ENCODE measurements at places on chromosomes 4 and X. TPM values are rescaled to one million over a fixed set of nuclear protein-coding genes. Genes with fewer than 3 reads are reported as not detected.
A peak's percentile ranks its signal among the peaks of the same experiment; 100 is the strongest.

The TRAM1L1 gene
- total RNA-seq: not detected

DNA sequence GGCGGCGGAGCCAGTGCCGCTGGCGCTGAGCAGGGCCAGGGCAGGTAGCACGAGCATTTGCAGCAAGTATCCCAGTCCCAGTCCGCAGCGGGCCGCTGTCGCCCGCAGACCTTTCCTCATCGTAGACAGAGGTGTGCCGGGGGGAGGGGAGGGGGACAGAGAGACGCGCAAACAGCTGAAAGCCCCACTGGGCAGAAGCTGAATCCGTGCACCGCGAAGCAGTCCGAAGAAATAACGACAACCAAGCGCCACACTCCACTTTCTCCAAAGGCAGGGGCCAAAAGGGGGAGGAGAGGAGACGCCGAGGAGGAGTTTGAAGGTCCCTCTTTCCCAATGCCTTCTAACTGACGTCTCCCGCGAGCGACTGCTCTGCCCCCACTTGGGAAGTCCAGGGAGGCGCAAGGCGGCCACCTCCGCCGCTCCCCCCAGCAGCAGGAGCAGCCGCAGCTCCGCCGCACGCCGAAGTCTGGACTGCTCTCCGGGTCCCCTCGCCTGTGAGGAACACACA, at the start of gene UNC5C:
UNC5C (minus strand) TSS at position 236 of the 508 bp plus-strand sequence.
- peak within 1 kb of the TSS; percentile 79 for H3K4me3 ChIP-seq
- peaks cover 32% of the 10 kb centered on the region for H3K27me3 ChIP-seq
- H3K4me1 ChIP-seq: peaks cover 6% of the 10 kb centered on the region
- DNase-seq: no peak

The MAGEB4 gene
- total RNA-seq: not detected

The DACH2 gene
- not detected for total RNA-seq

The BEND4 gene
- total RNA-seq: 0.26 TPM

- H3K4me1 ChIP-seq: no peaks in the 10 kb centered on the region
- no peak overlapping the region for H3K27ac ChIP-seq
Measured at GRCh38 chr4:18247189-18247588, 225.6 kb upstream of the LCORL start.

DNA sequence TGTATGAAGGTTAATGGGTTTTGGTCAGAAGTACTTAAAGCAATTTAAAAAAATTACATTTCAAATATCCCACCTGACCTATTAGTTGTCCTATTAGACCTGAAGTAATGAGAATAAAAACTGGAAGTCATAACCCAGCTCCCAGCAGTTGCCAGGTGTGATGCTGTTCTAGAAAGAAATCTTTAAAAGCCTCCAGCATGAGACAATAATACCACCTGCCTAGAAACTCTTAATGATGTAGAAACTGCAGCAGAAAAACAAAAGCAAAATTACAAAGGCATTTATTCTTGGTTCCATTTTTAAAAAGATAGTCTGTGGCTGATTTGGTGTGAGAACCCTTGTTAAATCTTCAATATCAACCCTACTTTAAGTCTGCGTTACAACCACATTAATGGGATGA, 1137.7 kb upstream of the TENM3 start:
- H3K36me3 ChIP-seq: no peaks in the 10 kb centered on the region
- no peak overlapping the region for H3K27ac ChIP-seq
- H3K27me3 ChIP-seq: no peaks in the 10 kb centered on the region
- H3K4me3 ChIP-seq: no peak overlapping the region
- no peak for DNase-seq

DNA sequence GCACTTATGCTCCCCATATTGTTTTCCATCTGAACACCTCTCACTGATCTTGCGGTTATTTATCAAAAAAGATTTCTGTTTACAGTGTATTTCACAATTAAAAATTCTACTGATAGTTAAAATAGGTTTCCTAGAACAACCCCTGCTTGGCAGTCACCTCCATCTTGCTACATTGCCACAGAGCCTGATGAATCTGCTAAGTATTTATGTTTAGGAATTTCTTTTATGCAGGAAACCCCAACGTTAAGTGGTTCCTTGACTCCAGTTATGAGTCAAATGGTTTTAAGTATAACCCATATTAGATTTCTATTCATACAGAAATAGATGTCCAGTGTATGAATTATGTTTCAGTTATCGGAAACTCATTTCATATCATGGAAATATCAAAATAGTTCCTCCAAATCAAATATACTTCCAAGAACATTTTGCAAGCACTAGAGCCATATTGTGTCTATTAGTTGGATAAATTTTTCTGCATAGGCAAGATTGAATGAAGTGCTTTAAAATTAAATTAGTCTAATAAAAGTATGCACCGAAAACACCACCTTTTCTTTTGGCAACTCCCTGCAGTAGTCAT, 20.6 kb downstream of the GALNT7 start:
- no peaks in the 10 kb centered on the region for H3K36me3 ChIP-seq
- no peak overlapping the region for H3K4me3 ChIP-seq
- DNase-seq: no peak
- H3K27ac ChIP-seq: no peak overlapping the region

DNA sequence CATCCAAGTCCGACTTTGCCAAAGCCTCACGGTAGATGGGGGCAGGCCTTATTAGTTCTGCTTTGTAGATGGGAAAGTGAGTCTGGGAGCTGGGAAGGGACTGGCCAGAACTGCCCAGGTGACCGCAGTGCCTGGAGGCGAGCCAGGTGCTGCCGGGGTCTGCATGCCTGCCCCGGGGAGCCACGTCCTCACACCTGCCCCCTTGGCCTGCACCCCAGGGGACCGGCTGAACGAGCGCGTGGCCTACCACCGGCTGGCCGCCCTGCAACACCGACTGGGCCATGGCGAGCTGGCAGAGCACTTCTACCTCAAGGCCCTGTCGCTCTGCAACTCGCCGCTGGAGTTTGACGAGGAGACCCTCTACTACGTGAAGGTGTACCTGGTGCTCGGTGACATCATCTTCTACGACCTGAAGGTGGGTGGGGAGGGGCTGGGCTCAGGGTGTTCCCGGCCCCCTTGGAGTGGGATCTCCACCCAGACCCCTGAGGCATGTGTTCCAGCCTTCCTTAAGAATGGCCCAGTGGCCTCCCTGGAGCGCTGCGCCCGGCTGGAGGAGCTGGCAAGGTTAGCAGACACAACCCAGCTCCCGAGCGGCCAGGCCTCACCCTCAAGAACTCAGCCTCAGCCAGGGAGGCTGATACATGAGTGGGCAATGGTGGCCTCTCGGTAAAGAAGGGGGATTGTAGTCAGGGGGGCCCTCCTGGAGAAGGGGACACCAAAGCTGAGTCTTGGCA, 32.1 kb upstream of the HTRA3 start:
- no peaks in the 10 kb centered on the region for H3K27me3 ChIP-seq
- H3K4me3 ChIP-seq: no peak overlapping the region
- peaks cover 10% of the 10 kb centered on the region for H3K4me1 ChIP-seq
- peaks cover 22% of the 10 kb centered on the region for H3K36me3 ChIP-seq
- no peak for DNase-seq

DNA sequence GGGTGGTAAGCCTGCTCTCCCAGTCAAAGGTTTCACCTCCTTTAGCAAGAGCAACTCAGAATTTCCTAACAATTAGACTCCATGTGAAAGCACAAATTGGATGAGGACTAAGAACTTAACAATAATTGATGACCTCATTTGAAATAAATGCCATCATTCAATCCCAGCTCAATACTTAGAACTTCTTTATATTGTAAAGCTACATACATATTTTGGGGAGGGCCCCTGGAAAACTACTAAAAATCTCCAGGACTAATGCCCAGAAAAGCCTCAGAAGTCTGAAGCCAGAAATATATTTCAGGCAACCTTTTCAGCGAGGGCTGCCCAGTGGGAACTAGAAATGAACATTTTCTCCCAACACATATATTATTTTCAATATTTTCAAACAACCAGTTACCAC, 38.1 kb downstream of the AMOT start:
- H3K27ac ChIP-seq: no peak overlapping the region
- H3K27me3 ChIP-seq: no peaks in the 10 kb centered on the region
- no peaks in the 10 kb centered on the region for H3K36me3 ChIP-seq
- no peak overlapping the region for H3K4me3 ChIP-seq
- DNase-seq: no peak

DNA sequence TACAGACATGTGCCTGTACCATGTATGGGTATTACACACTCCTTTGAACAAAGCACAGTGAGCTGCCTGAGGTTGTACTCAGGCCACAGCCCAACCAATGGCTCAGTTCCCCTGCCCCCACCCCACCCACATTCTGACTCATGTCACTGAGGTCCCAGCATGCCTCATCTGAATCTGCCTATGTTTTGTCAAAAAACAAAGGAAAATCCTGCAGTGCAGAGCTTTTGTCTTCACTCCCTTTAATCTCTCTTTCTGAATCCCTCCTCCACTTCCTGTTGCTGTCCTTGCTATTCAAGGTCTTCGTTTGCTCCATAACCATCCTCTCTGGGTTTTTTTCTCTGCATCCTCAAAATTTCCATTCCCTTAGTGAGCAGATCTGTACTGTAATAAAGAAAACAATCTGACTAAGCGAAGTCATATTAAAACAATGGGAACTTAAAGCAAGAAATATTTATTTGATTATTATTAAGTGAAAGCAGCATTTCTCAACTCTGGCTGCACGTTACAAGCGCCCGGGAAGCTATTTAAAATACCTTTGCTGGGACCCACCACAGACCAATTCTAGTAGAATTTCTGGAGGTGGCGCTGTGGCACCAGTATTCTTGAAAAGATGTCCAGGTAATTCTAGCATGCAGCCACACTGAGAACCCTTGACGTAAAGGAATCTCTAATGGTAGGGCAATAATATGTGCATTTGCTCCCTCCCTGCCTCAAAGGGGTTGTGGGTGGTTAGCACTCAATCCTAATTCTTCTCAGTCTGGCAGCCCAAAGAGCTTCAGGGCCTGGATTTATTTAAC, 8.7 kb downstream of the GUCY2F start:
- no peak for DNase-seq
- no peaks in the 10 kb centered on the region for H3K27me3 ChIP-seq
- no peak overlapping the region for H3K4me3 ChIP-seq
- no peaks in the 10 kb centered on the region for H3K4me1 ChIP-seq

The BEX5 gene
- 5.0 TPM for total RNA-seq

DNA sequence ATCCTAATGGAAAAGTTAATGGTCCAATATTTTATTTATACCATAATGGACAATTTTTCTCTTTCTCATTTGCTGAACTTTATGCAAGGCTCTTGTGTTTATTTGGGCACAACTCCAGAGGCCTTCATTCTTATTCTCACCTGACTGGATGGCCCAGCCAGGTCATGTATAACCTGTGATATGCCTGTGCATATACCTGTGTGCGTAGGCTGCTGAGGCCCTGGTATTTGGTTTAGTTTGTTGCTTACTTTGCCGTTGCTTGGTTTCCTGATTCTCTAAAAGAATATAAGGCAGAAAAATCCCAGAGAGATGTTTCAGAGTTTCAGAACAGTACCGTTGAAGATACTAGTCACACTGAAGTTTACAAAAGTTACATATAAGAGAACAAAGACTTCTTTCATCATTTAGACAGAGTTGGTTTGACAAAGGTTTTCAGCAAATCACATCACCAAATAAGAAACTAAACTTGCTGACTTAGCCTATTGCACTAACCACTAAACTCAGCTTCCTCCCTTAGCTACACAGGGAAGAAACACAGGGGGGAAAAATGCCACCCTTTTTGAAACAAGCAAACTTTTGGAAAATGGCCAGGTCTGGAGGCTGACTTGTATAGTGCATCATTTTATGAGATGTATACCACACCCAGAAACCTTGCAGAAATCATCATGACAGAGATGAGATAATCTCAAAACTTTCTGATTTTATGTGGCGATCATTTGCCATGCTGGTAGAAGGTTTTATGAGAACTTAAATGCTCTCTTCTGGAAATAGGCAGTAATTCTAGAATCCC, 248.5 kb downstream of the GRIA3 start:
- H3K27me3 ChIP-seq: no peaks in the 10 kb centered on the region
- no peak for DNase-seq
- no peaks in the 10 kb centered on the region for H3K4me1 ChIP-seq
- H3K27ac ChIP-seq: no peak overlapping the region

DNA sequence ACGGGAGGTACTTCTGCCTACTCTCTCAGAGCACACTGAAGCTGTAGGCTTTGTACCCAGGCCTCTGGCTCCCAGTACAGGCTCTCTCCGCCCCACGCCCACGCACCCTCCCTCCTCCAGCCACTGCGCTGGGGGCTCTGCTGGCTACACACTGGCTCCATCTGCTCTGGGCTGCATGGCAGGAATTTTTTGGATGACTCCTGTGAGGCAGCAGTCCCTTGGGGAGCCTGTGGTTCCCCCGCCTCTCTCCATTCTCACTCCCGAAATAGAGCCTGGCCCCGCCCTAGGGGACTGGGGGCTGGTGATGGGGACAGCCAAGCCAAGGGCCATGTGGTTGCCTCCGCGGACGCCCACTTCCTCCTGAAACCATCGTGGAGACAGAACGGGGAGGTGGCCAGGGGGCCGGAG, 58.1 kb upstream of the ADRA2C start:
- no peak overlapping the region for H3K27ac ChIP-seq
- H3K4me1 ChIP-seq: no peaks in the 10 kb centered on the region
- H3K27me3 ChIP-seq: peaks cover 53% of the 10 kb centered on the region
- no peaks in the 10 kb centered on the region for H3K36me3 ChIP-seq
- no peak overlapping the region for H3K4me3 ChIP-seq

DNA sequence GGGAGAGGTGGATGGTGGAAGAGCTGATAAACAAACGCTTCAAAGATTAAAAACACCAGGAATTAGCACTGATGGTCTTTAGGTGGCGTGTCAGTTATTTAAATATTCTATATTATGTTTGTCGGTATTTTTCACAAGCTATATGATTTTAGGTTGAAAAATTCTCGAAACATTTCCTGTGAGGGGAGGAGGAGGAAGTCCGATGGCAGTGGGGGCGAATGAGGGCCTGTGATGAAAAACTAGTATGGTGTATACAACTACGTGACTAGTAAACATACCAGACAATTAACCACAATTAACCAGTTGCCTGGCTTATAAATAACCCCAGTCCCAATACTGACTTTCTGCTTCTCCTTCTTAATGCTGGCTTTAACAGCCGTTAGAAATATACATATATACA, 595 bp upstream of the NAP1L2 start:
- no peak for DNase-seq
- peak overlapping the region; percentile 65 for H3K27ac ChIP-seq
- peaks cover 7% of the 10 kb centered on the region for H3K27me3 ChIP-seq
- no peaks in the 10 kb centered on the region for H3K36me3 ChIP-seq
- H3K4me3 ChIP-seq: no peak overlapping the region

- no peak overlapping the region for H3K4me3 ChIP-seq
- no peaks in the 10 kb centered on the region for H3K4me1 ChIP-seq
- no peak for DNase-seq
- H3K36me3 ChIP-seq: no peaks in the 10 kb centered on the region
- H3K27ac ChIP-seq: no peak overlapping the region
Measured at GRCh38 chr4:8026453-8026852, 86.8 kb upstream of the AFAP1 start.

GRCh38 chr4:112951362-112952312, 97.8 kb upstream of the ANK2 start:
- H3K36me3 ChIP-seq: no peaks in the 10 kb centered on the region
- DNase-seq: no peak
- H3K4me1 ChIP-seq: no peaks in the 10 kb centered on the region
- H3K27me3 ChIP-seq: no peaks in the 10 kb centered on the region

- H3K27ac ChIP-seq: no peak overlapping the region
- no peaks in the 10 kb centered on the region for H3K36me3 ChIP-seq
- no peaks in the 10 kb centered on the region for H3K27me3 ChIP-seq
- H3K4me3 ChIP-seq: no peak overlapping the region
Measured at GRCh38 chr4:90146306-90146705, 19.1 kb downstream of the CCSER1 start.

Data from T-cell (primary cell).